ENCODE measurements at places on chromosomes 16 and 17. TPM values are rescaled to one million over a fixed set of nuclear protein-coding genes. Genes with fewer than 3 reads are reported as not detected.

GRCh38 chr17:44065668-44066203, 735 bp downstream of the LSM12 start:
- no peak for DNase-seq
- H3K36me3 ChIP-seq, result peaks cover 20% of the 10 kb centered on the region
- peak overlapping the region; percentile 94 for H3K4me3 ChIP-seq

Gene PRSS22
- 33.2 TPM for total RNA-seq

Gene SPNS3
- not detected for total RNA-seq

Gene TERB1
- not detected for total RNA-seq

GRCh38 chr16:23290189-23291062, 11.7 kb upstream of the SCNN1B start:
- H3K4me1 ChIP-seq, result no peaks in the 10 kb centered on the region
- H3K4me3 ChIP-seq, result no peak overlapping the region
- H3K27ac ChIP-seq, result no peak overlapping the region
- DNase-seq, result no peak

DNA sequence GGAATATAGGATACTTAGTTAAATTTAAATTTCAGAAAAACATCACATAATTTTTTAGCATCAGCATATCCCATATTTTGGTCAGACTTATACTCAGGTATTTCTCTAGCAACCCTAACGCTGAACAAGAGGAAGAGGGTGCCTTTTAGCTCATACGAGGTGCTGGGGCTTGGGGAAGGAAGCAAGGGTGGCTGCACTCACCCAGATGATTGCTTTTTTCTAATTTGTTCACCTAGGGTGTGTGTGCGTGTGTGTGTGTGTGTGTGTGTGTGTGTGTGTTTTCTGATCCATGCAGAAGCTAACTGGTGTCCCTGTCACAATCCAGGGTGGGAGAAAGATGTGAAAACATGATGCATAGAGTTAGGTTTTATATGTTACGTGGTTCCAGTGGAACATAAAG, 81.2 kb downstream of the WNT3 start:
- no peak overlapping the region for H3K4me3 ChIP-seq
- peaks cover 18% of the 10 kb centered on the region for H3K36me3 ChIP-seq
- H3K27ac ChIP-seq, result no peak overlapping the region
- H3K27me3 ChIP-seq, result no peaks in the 10 kb centered on the region
- no peak for DNase-seq
- peaks cover 3% of the 10 kb centered on the region for H3K4me1 ChIP-seq

GRCh38 chr17:32259586-32259985, 6.0 kb upstream of the RHBDL3 start:
- no peak for DNase-seq
- no peaks in the 10 kb centered on the region for H3K27me3 ChIP-seq
- H3K36me3 ChIP-seq, result no peaks in the 10 kb centered on the region
- no peaks in the 10 kb centered on the region for H3K4me1 ChIP-seq
- H3K27ac ChIP-seq, result no peak overlapping the region

Gene KRTAP9-1
- total RNA-seq, result not detected

- H3K27ac ChIP-seq, result no peak overlapping the region
- no peaks in the 10 kb centered on the region for H3K27me3 ChIP-seq
- H3K4me3 ChIP-seq, result no peak overlapping the region
- H3K36me3 ChIP-seq, result no peaks in the 10 kb centered on the region
- no peaks in the 10 kb centered on the region for H3K4me1 ChIP-seq
- no peak for DNase-seq
These were observed 245.2 kb upstream of the CCL2 start for GRCh38 chr17:34009912-34010311.

Gene CDH5
- 26.3 TPM for total RNA-seq

GRCh38 chr17:51184124-51184523, 17.9 kb downstream of the NME2 start:
- no peak for DNase-seq
- no peak overlapping the region for H3K27ac ChIP-seq
- no peaks in the 10 kb centered on the region for H3K27me3 ChIP-seq
- H3K4me1 ChIP-seq, result no peaks in the 10 kb centered on the region
- H3K36me3 ChIP-seq, result peaks cover 71% of the 10 kb centered on the region
- H3K4me3 ChIP-seq, result no peak overlapping the region

DNA sequence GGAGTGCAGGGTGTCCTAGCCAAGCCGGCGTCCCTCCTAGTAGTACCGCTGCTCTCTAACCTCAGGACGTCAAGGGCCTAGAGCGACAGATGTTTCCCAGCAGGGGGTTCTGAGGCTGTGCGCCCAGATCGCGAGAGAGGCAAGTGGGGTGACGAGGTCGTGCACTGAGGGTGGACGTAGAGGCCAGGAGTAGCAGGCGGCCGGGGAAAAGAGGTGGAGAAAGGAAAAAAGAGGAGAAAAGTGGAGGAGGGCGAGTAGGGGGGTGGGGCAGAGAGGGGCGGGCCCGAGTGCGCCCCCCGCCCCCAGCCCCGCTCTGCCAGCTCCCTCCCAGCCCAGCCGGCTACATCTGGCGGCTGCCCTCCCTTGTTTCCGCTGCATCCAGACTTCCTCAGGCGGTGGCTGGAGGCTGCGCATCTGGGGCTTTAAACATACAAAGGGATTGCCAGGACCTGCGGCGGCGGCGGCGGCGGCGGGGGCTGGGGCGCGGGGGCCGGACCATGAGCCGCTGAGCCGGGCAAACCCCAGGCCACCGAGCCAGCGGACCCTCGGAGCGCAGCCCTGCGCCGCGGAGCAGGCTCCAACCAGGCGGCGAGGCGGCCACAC, at the start of gene MMP2:
TSS of gene MMP2 (plus strand) at position 372 of the 603 bp plus-strand sequence. CDS start 282 bp downstream, outside the sequence.
- peak; percentile 91 for DNase-seq
- peak within 1 kb of the TSS; percentile 48 for H3K4me3 ChIP-seq
- peaks cover 19% of the 10 kb centered on the region for H3K4me1 ChIP-seq
- peak within 1 kb of the TSS; percentile 85 for H3K27ac ChIP-seq
- H3K27me3 ChIP-seq, result peaks cover 3% of the 10 kb centered on the region

All from stomach (tissue), 19 donors.